Stimulated activated CD8-positive, alpha-beta memory T cell treated with anti-CD3 and anti-CD28 coated beads, Interleukin-7, amount 100 ng/mL, for 1 hour (primary cell): ENCODE measurements at places on chromosomes 7 and 10.
A peak's percentile ranks its signal among the peaks of the same experiment; 100 is the strongest.

GRCh38 chr10:27743012-27743876, 2.4 kb downstream of the MKX start:
- no peak for DNase-seq

DNA sequence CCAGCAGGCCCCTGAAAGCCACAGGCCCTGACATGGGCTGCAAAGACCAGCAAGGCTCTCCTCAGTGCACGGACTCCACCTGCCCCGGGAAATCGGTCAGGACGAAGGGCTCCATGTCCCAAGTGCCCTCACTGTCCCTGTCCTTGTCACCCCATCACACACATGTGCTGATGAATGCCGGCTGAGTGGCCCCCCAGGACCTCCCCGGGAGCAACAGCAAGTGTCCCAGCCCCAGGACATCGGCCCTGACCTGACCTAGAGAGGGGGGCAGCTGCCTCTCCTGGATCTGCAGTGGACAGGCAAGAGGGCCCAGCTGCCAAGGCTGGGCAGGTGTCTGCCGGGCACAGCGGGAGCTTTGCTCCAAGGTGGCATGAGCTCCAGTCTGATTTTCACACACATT, 49.8 kb downstream of the STK32C start:
- no peak for DNase-seq

- DNase-seq = no peak
Observed at GRCh38 chr10:71099731-71100361, 112.5 kb upstream of the UNC5B start.

GRCh38 chr10:50392966-50393718, 141.8 kb upstream of the ASAH2 start:
- DNase-seq = no peak

GRCh38 chr10:121442086-121442935, 155.9 kb downstream of the FGFR2 start:
- DNase-seq = no peak

GRCh38 chr10:116055252-116055916, 217.6 kb downstream of the GFRA1 start:
- DNase-seq = no peak

DNA sequence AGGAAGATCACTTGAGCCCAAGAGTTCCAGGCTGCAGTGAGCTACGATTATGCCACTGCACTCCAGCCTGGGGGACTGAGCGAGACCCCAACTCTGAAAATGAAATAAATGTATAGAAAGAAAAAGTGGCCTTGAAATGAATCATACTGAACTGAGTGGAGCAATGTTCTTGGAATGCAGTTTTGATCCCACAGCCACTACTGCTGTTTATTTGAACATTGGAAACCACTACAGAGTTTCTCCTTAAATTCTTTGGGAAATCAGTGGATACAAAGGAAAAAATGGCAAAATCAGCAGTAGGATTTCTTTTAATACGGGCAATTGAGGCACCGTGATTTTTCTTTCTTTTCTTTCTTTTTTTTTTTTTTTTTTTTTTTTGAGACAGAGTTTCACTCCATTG, 637.4 kb downstream of the GALNT17 start:
- no peak for DNase-seq

- DNase-seq = no peak
Observed at GRCh38 chr10:89515031-89515841, 20.2 kb downstream of the SLC16A12 start.

DNA sequence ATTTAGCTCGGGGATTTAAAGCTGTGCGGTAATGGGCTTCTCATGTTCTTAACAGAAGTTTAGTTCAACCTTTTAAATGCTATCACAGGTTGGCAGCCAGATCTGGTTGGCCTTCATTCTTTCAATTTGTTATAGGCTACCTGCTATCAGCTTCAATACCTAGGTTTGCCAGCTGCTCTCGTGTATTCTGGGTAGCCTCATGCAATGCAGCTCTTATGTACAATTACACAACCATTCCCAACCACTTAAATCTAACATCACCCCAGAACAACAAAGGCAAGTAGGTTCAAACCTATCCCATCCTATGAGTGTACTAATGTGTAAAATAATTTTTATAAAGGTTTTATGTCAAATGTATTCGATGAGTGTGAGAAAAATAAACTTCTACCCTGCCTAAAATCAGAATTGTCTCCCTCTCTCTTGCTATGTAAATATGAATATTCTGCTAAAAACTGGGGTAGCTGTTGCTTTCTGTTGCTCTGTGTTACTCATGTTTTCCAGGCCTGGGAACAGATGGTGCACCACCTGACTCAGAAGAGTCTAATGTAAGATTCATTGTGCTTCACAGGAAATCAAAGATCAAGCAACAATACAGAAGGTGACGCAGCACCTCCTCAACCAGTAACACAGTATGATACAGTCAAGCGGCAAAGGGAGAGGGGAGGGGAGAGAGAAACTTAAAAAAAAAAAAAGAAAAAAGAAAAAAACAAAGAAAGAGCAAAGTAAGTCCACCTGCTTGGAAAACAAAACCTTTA, 188.6 kb downstream of the ETV1 start:
- no peak for DNase-seq

- no peak for DNase-seq
Observed at GRCh38 chr7:106959753-106960152, 84.8 kb upstream of the PRKAR2B start.

DNA sequence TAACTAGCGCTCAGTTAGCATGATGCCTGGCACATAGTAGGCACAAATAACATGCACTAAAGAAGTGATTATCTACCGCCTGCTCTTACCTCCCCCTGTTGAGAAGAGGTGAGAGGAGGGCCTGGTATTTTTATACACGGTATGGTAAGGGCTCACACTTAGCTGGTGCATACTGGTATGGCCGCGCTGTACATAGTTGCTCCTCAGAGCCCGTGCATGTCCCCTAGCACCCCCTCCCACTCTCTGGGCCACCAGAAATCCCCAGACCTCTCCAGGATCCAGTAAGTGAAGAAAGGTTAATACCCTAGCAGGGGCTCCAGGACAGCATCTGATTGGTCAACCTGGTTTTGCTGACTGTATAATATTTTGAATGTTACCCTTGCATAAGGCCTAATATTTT, 121.4 kb downstream of the RAB11FIP2 start:
- DNase-seq = no peak

GRCh38 chr7:139505563-139505962, 17.9 kb upstream of the CLEC2L start:
- no peak for DNase-seq

DNA sequence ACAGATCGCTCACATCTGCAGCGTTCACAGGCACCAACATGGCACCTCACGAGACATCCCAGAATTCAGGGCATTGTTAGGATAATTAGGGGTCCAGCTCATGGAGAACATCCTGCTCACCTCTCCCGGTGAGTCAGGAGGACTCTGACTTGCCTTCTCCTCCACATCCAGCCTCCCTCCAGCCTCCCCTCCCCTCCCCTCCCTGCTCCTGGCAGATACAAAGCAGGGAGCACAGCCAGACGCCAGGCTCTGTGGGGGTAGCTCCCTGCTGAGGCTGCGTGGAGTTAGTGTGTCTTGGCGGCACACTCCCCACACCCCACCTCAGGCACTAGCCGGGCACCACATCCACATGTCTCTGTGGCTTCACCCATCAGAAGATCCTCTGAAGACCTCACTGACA, 320.6 kb downstream of the CXCL12 start:
- no peak for DNase-seq

DNA sequence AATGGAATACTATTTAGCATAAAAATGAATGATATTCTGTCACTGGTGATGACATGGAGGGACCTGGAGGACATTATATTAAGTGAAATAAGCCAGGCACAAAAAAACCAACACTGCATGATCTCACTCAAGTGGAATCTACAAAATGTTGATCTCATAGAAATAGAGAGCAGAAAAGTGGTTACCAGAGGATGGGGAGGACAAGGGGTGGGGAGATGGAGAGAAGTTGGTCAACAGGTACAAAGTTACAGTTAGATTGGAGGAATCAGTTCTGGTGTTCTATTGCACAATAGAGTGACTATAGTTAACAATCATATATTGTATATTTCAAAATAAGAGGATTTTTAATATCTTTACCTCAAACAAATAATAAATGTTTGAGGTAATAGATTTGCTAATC, 24.7 kb upstream of the SLC18A3 start:
- no peak for DNase-seq

DNA sequence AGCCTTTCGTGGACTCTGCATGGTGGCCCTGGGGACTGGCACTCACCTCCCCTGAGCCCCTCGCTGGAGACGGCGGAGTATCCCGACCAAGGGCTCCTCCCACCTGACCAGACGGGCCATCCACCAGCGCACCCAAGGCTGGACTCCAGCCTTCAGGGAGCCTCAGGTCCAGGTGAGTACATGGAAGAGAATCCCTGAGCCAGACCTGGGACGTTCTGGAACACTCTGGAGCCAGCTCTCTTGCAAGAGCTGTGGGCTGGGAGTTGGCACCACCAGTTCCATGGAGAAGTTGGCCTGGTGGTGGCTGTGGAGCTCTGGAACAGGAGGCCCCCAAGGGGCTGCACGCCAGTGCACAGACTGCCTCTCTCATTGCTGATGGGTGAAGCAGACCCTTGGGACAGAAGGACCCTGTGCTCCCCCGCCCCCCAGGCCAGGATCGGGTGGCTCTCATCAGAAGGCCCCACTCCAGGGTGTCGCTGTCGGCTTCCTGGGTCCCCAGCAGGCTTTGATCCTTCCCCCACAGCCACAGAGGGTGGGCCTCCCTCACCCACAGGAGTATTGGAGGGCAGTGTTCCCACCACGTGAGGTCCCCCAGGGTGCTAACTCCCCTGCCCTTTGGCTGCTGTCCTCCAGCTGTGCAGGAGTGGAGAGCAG, 189.9 kb downstream of the EBF3 start:
- no peak for DNase-seq

DNA sequence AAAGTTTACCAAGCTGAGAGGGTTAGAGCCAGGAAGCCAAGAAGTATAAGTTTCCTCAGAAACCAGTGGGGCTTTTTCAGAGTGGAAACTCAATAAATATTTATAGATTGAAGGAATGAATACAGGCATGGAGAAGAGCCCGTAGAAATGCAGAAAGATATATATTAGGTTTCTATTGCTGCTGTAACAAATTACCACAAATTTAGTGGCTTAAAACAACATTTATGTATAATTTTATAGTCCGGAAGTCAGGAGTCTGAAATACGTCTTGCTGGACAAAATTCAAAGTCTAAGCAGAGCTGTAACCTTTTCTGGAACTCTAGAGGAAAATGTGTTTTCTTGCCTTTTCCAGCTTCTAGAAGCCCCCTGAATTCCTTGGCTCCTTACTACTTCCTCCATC, 107.3 kb upstream of the SEMA3D start:
- no peak for DNase-seq

GRCh38 chr7:88546808-88547207, 212.7 kb upstream of the ZNF804B start:
- no peak for DNase-seq

DNA sequence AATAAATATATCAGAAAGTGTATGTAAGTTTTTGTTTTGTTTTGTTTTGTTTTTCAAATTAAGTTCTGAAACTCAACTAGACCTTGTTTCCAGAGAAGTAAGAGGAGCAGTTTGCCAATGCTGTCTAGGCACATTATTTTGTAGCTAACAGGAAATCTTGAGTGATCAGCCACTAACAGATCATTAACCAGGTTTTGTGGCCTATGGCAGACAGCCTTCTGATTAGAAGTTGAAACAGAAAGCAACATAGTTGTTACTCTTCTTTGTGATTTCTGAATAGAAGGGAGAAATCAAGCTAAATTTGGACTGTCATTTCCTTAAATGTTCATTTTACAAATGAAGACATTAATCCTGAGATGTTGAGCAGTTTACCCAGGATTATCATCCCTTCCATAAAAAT, 142.6 kb downstream of the PLXDC2 start:
- no peak for DNase-seq

GRCh38 chr7:5492636-5493020, 69.0 kb upstream of the TNRC18 start:
- DNase-seq = no peak

- DNase-seq = no peak
Observed at GRCh38 chr7:44541028-44541869, at the start of gene NPC1L1. NPC1L1 (minus strand) TSS chr7:44541330; CDS start chr7:44541259, 71 bp downstream.

DNA sequence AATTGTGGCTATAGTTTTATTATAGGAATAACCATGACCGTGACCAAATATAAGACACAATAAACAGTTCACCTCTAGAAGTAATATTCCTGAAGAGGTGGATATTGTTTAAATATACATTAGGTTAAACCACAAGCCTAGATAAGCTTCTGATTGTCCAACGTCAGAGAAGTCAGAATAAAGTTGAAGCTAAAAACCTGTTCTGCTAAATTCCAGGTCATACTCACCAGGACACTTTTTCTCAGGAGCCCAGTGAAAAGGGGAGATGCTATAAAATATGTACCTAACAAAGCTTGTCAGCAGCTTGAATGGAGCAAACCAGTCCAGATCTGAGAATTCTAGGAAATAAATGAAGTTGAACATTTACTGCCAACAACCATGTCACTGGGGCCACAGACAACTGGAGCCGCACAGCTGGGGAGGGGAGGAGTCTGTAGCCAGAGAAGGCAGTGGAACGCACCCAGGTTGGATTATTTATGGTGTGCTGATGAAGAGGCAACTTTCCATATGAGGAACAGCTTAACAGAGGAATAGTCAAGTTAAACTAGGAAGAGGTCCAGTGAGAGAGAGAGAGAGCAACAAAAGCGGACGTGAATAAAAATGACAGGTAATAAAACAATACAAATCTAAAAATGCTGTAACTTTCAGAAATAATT, 191.1 kb downstream of the ZNF438 start:
- no peak for DNase-seq

- no peak for DNase-seq
Observed at GRCh38 chr7:152333134-152333533, 102.7 kb downstream of the KMT2C start.

GRCh38 chr10:6445671-6446316, 134.3 kb downstream of the PRKCQ start:
- peak; percentile 48 for DNase-seq
